Activated naive CD4-positive, alpha-beta T cell treated with anti-CD3 and anti-CD28 coated beads, Interleukin-2, amount 50 U/mL, for 16 hours (primary cell): ENCODE measurements at places on chromosomes 7 and 10.

DNA sequence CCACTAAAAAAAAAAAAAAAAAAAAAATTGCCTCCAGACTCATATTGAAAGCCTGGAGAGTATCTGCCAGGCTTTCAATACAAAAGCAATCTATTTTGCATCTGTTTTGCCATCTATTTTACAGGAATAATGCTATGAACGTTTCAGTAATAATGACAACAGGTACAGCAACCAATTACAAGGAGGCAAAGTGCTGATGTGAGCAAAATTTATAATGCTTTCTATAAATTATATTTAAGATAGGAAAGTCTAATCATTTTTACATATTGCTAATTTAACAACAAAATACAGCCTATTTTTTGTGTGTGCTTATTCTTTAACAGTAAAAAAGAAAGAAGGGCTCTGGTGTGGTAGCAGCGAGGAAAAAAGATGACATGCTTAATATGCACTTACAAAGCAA is 10.0 kb downstream of the WDR91 start:
- no peak for DNase-seq

DNA sequence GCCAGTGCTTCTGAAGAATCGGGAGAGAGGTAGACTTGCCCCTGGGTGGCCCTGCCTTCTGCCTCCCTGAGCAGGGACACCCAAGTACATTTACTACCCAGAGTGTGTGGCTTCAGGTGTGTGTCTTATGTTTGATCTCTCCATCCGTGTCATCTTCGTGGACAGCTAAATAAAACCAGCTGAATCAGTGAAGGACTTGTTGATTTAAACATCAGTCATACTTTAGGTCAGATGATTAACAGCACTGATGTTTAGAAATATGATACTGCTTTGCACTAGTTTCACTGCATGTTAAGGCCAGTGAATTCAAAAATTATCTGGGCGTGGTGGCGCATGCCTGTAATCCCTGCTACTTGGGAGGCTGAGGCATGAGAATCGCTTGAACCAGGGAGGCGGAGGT is 4.0 kb downstream of the MTG1 start:
- no peak for DNase-seq

- DNase-seq, result no peak
These were observed 1.3 kb downstream of the TYSND1 start for GRCh38 chr10:70145166-70145665.

GRCh38 chr7:31955641-31956040 is 114.6 kb downstream of the PDE1C start:
- no peak for DNase-seq

- no peak for DNase-seq
These were observed 130.1 kb downstream of the RGS10 start for GRCh38 chr10:119412244-119413092.

DNA sequence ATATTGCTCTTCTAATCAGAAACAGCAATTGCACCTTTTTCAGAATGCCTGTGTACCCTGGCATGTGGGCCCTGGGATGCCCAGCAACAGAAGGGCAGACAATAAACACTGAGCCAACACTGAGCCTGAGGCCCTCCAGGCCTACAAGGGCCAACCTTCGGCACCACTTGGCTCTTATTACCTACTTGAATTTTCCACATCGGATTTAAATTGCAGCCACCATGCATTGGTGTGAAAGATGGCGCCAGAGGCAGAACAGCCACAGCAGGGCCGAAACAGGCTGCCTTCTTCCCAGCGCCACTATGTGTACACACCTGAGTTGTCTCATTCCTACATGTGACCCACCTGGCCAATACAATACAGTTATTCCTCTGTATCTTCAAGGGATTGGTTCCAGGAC is 51.4 kb upstream of the EZH2 start:
- DNase-seq, result no peak

- no peak for DNase-seq
These were observed 60.5 kb downstream of the SEMA3D start for GRCh38 chr7:85126383-85126782.
